ENCODE measurements at places on chromosomes 11 and 22.
A peak's percentile ranks its signal among the peaks of the same experiment; 100 is the strongest.

DNA sequence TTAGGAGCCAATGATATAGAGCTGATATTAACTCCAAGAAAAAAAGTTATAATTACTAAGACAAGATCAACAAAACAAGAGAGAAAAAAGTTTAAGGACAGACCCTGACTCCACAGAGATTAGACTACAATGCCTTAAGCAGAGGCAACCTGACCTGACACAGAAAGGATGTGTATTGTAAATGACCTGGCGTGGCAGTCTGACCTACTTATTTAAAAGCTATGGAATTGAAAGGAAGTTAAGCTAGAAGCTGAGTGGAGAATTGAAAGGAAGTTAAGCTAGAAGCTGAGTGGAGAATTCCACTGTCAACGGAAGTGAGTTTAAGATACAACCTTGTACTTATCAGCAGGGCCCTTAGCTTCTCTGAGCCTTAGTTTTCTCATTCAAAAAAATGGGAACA lies 885.4 kb downstream of the OPCML start:
- DNase-seq, result no peak

DNA sequence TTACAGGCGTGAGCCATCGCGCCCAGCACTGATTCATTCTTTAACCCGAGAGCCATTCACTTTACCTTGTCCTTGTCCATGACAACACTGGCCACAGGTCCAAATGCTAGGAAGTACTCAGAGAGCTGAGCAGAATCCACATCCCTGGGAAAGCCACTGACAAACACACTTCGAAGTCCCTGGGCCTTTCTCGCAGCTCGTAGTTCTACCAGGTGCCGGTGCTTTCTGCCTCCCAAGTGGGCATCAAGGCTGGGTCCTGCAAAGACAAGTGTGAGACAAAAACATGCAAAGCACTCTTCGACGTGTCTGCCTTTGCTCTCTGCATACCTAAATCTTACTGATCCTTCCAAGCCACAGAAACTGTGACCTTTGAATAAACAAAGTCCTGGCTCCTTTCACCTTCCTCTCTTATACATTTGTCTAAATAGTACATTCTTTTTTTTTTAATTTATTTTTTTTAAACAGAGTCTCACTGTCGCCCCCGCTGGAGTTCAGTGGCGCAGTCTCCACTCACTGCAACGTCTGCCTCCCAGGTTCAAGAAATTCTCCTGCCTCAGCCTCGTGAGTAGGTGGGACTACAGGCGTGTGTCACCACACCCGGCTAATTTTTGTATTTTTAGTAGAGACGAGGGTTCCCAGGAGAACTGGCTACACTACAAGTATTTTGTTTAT lies 2.2 kb downstream of the TUT1 start:
- DNase-seq, result peak; percentile 21

GRCh38 chr11:43979571-43980219 lies 37.3 kb downstream of the C11orf96 start:
- no peak for DNase-seq

- DNase-seq, result no peak
Measured at GRCh38 chr11:41050791-41051190, 408.7 kb downstream of the LRRC4C start.

- DNase-seq, result peak; percentile 91
Measured at GRCh38 chr22:31489632-31490495, at the start of gene EIF4ENIF1. TSS of gene EIF4ENIF1 (minus strand) at chr22:31489842. CDS start at chr22:31488718, 1,124 bp downstream.

DNA sequence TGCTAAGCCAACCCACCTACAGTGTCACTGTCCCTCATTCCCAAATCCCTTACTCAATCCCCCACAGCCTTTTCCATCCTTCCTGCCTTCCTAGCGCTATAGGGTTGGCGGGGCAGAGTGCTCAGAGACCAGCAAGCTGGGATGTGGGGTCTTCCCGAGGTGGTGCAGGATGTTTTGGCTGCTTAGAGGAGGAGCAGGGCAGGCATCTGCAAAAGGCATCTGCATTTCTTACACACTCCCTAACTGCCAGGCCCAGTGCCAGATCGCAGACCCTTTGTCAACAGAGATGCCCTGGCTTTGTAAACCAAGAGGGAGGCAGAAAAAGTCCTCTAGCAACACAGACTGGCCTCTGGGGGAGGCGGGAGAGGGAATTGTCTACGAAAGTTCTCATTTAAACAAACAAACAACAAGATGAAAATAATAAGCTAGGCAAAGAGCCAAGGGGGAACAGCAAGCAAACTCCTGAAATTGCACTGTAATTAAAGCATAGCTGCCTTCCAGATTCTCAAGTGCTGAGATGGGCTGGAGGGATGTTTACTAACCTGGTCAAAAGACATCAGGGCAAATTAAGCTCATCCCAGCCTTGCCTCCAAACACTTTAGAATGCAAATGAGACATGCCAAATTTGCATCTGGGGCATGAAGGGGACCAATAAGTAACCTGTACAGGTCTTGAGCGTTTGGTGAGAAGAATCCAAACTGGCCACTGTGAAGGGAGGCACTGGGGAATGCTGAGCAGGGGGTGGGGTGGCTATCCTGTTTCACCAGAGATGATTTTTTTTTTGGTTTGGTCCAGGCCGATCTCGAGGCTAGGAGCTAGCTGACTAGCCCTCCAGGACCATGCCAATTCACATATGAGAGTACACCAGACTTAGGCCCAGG lies 38.1 kb upstream of the ADA2 start:
- no peak for DNase-seq

DNA sequence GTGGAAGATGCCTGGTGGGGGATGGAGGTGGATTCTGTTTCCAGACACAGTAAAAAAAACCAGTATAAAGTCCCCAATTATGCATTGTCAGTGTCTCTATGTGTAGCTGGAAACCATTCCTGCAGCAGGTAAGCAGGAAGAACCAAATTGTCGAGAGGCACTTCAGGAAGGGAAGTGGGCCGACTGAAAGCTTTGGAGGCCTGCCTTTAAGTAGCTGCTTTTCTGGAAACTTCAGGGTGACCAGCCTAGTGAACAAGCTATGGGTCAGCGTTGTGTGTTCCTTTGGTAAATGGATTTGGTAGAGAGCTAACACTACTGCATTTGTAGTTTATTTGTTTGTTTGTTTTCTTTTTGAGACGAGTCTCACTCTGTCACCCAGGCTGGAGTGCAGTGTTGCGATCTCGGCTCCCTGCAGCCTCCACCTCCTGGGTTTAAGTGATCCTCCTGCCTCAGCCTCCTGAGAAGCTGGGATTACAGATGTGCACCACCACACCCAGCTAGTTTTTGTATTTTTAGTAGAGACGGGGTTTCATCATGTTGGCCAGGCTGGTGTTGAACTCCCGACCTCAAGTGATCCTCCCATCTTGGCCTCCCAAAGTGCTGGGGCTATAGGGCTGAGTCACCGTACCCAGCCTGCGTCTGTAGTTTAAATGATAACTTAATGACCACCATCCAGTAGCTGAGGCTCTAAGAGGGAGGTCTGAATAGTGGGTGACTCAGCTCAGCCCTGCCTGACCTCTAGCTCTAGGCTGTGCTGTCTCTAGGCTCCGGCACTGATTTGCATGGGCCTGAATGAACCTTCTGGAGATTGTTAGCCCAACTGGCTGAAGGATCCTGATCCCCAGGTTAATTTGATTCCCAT lies 12.8 kb downstream of the PTPRJ start:
- no peak for DNase-seq

- DNase-seq, result no peak
Measured at GRCh38 chr11:32843544-32843943, 13.8 kb downstream of the PRRG4 start.

DNA sequence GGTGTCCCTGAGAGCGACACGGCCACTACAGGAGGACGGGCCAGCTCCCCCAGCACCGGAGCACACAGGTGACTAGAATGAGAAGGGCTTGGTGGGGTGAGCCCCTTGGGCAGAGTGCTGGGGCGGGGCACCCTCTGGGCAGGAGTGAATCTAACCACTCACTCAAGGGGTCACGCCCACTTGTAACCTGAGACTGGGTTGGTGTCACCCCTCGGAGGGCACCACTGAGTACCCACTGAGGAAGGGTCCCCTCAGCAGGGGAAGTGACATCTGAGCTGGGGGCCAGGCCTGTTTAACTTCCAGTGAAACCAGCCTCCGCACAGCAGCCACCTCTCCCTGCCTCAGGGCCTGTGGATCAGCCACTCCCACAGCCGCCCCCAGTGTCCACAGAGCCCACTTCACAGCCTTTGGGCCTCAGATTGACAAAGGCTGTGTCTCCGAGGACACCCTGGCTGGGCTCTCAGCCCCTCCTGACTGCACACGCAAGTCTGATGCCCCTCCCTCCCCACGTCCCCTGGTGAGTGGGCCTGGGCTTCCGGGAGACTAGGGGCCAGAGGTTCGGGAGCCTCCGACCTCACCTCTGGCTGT lies 5.6 kb downstream of the GATD1 start:
- no peak for DNase-seq

GRCh38 chr11:35173011-35173511 lies 34.1 kb downstream of the CD44 start:
- no peak for DNase-seq

DNA sequence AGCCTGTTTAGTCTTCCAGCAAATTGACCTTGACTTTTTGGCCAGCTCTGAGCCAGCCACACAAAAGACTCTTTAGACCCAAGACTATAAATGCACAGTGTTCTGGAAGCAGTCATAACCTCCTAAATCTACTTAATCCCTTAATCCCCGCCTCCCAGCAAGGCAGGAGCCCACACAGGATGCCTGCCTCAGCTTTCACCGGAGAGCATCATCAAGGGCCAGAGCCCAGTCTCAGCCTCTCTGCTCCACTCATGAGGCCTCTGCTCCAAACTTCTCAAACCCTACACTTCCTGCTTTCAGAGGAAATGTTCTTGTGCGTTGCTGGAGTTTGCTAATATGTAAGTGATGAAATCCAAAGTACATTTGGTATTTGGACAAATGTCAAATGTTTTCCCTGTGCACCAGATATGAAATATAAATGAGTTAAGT lies 57.9 kb upstream of the FSHB start:
- no peak for DNase-seq

GRCh38 chr11:103939694-103940093 lies 96.7 kb upstream of the DDI1 start:
- no peak for DNase-seq

DNA sequence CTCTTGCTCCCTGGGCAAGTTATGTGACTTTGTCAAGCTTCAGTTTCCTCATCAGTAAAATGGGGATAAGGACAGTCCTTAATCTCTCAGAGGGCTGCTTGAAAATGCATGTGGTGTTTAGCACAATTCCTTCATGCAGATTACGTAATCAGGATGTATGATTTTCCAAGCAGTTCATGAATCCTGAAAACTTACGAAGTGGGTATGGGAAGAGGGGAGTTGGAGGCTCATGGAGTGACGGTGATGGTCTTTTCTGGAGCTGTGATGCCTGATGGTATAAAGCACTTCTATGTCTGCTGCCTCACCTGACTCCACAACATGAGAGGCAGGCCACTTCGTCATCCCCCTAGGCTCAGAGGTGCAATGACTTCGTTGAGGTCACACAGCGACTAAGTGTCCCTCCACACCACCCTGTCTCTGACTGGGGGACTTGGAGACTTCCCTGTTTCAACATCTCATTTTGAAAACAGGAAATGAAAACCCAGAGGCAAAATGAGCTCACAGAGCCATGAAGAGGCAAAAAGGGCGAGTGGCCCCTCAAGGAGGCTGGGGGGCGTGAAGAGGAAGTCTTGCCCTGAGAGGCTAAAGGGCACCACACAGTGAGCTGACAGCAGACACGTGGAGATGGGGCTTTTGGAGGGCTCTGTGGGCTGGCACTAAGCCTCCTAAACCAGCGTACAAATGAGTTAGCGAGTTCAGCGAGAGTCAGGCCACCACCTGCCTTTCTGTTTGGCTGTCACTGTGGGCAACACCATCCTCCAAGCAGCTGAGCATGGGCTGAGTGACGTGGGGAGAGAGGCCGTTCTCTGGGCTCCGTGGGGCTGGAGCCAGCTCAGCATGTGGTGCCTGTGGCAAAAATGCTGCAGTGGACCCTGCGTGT lies 10.1 kb downstream of the MCM5 start:
- DNase-seq, result peak; percentile 39

- DNase-seq, result no peak
Measured at GRCh38 chr11:45091563-45092403, 54.7 kb upstream of the PRDM11 start.

DNA sequence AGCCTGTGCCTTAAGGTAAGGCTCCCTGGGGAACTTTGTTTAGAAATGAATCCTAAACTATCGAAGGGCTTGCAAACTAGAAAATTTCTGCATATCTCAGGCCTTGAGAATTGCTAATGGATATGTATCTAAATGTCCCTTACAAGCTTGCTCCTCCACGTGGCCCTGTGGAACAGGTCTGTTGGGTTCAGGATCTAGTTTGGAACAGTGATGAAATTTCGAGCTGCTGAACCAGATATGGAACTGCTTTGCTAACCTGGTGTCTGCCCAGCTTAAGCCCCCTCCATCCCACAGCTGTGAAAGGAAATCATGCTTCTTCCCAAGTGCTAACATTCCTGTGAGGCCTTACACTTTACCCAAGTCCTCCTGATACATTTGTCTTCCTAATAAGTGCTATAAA lies 11.6 kb downstream of the SREBF2 start:
- no peak for DNase-seq

DNA sequence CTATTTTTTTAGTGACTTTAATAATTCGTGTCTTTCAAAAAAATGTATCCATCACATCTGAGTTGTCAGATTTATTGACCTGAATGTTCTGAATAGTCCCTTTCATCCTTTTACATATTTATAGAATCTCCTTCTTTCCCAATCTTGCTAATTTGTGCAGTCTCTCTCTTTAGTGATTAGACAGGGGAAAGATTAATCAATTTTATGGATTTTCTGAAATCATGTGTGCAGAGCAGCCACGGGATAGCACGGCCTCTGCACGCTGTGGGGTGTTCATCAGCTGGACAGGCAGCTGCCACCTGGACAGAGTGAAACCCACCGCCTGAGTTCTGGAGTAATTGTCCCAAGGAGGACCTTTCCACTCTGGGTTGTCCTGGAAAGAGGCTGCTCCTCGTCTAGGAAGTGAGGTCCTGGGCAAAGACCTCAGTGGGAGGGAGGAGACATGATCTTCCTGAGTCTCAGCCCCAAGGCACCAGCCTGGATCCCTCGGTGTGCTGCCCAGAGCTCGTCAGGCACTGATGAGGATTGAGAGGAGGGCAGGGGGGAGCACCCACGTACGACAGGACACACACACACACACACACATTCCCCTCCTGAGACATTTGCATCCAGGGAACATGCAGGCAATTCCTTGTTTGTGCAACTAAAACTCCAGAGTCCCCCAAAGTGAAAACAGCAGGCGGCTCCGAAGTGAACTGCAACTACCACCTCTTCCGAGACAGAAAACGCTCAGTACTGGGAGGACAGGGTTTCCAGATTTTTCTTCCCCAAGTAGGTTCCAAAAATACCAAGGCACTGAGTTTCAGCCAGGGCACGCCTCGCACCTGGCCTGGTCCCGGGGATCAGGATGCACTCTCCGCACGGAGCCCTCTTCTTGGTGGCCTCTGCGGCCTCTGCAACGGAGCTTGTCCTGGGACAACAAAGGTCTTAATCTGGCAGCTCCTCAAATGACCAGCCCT lies 22.5 kb upstream of the KRTAP5-6 start:
- DNase-seq, result no peak

GRCh38 chr11:93736129-93736528 lies 5.2 kb downstream of the TAF1D start:
- DNase-seq, result no peak

GRCh38 chr11:114059984-114060391 lies 477 bp downstream of the ZBTB16 start:
- DNase-seq, result peak; percentile 26
